ENCODE measurements at places on chromosomes 2 and 18.
A peak's percentile ranks its signal among the peaks of the same experiment; 100 is the strongest.

DNA sequence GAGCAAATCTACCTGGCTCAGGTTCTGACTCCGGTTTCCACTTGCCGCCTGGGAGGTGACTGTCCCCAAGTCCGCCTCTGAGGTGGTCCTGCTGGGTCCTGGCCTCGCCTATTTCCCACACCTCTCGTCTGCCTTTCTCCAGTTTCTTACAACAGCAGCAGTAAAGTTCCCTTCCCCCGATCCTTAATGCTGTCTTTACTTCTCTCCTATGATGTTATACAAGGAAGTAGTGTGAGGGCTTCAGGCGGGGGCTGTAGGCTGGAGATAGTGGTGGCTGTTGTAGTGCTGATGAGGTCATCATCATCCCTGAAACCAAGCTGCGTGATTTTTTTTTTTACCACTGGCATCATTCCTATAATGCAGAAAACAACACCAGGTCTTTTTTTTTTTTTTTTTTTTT, 18.9 kb downstream of the TGIF1 start:
- DNase-seq: no peak

GRCh38 chr2:212777020-212777491, 238.5 kb upstream of the ERBB4 start:
- no peak for DNase-seq

DNA sequence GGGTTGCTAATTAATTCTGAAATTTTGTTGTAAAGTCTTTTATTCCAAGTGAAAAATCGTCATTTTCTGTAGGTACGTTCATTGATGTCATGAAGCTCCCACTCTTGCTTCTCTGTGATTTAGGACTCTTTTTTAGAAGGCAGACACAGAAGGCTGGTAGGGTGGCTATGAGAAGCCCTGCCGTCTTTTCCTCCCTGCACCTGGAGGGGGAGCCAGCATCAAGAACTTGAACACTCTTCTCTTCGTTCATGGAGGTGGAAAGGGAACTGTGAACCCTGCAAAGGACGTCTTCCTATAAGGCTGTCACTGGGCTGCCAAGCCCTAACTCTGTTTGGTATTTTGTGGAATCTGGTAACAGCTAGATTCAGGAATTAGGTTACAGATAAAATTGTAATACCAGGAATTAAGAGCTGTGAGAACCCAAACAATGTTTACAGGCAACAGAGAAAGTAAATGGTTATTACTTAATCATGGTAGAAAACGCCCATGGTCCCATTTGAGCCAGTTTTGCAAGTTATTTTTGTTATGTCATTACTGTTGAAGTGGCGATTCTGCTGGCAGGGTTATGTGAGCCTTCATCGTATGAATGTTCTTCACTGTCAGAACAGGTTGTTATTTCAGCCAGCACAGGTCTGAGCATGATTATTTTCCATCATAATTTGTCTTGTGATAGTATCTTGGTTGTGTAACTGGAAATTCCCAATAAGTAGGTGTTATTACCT, 112.2 kb downstream of the OSBPL6 start:
- no peak for DNase-seq

DNA sequence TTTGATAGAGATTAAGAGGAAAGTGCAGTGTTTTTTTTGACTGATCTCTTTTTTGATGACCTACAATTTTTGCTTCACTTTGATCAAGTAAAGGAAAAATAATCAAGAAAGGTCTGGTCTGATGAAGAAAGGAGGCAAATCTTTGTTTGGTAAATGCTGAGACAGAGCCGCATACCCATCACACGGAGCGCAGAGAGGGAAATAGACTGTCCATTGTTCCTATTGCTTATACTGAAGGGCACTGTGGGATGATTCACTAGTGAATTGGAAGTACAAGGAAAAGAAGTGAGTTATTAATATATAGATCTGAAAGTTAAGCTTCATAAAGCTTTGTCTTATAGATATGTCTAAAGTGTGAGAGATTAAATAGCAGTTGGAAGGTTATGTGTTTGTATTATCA, 455.1 kb downstream of the PLCL1 start:
- no peak for DNase-seq

DNA sequence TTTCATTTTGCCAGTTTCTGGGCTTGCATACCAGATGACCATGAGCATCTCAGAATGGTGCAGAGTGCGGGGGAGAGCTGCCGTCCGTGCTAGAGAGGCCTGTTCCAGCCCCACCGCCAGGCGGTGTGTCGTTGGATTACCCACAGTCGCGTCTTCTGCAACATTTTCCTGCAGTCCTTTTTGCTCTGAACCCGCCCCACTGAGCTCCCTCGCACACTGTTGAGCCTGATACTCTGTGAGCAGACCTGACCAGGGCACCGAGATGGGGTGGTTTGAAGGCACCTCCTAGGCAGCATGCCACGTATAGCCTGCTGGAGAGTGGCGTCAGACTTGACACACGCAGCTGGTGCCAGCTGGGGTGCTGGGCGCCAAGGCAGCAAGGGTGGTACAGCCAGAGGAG, 18.1 kb downstream of the PPP1R7 start:
- DNase-seq: no peak

DNA sequence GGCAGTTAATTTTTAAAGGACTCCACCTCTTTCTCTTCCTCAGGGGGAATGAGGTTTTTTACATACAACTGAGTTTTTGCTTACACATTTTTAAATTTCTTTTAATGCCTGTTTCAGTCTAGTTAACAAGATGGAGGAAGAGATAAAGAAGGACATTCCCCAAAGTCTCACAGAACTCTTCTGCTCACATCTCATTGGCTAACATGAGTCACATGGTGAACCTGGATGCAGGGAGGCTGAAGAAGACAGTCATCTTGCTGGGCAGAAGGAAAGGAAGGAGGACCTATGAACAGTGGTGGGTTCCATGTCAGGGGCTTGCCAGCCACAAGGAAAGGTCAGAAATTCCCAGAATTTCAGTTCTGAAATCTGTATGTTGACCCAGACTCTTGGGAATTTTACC, 10.4 kb upstream of the ST8SIA5 start:
- DNase-seq: no peak

DNA sequence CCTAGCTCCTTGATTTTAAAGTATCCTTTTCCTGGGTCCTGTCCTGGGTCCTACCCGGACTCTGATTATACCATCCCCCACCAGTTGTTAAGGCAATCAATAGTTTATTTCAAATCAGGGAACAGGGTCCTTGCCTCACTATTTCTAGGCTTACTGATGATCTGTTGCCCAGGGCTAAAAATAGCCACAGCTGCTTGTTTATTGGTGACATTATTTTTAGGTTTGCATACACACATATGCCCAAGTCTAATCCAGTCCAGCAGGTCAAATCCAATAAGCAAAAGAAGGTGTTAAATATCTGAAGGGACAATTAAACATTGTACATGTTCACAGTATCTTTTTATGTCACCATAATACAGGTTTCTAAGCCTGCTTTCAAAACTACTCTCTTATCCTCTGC, 66.0 kb downstream of the RAB10 start:
- DNase-seq: no peak

GRCh38 chr2:186772579-186772978, 76.4 kb downstream of the ZSWIM2 start:
- no peak for DNase-seq

DNA sequence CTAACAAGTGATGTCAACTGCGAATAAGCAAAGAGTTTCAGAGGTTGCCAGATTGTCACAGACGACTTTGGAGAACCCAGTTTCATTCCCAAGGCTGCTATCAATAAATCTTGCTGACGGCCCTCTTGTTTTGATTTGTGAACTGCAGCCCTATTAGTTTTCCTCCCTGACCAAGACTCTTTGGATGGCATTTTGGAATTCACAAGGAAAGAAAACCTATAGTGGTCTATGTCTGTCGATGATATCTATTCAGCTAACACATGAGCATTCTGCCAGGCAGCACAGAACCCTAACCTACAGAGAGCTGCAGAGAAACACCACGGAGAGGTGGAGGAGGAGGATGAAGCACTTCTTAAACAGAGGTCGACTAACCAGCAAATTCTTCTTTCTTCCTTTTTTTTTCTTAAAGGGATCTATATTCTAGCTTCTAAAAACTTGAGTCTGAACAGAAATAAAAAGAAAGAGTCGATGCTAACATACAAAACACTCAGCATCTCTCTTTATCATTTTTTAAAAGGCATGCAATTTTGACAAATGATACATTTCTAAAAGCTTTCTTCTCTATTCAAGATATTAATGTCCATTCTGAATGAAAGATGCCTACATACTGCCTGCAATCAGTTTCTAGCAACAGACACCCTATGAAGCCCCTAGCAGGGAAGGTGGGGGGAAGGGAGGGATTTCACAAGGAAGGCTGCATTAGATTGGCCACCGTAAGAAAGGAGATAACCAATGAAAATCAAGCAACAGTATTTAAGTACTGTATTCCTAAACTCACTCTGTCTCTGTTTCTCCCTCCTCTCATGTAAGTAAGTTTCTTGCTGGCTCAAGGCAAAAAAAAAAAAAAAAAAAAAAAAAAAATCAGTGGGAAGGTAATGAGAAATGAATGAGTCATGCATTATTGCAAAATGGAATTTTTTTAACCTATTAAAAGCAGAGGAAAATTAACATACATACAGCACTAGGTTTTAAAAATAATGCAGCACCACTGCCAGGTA, 83.0 kb upstream of the CHRNA1 start:
- DNase-seq: no peak

GRCh38 chr2:120722568-120723421, 12.9 kb upstream of the GLI2 start:
- peak; percentile 55 for DNase-seq

DNA sequence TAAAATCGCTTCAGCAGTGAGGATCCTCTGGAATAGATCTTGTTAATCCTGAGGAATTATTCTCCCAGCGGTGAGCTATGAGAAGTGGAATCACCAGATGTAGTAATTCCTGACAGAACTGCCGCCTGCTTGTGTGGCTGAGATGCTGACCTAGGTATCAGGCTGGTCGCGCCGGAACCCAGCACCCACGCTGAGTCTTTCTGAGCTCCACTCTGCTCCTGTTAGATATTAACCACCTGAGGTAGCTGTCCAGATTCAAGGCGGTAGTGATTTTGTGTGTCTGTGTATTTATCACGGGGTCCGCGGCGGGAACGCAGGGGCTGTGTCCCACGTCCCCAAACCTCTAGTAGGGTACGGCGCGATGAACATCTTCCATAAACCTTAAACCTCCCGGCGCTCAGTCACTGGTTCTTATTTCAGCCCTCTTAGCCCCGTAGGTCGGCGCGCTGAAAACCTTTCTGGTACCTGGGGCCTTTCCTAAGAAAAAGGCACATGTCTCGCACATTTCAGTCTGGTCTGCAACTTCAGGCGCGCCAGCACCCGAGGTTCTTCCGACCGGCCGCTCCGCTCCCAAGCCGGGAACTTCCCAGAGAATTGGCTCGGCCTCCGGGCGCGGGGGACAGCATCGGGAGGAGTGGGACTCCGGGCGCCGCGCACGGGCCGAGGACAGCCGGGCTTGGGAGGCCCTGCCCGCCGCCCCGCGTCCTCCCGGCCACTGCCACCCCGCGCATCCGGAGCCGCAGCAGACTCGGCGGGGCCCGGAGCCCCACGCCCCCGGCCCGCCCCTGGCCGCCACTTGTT, 542 bp upstream of the CNNM3 start:
- DNase-seq: no peak

- DNase-seq: no peak
Measured at GRCh38 chr18:63319383-63320122, at the start of gene BCL2. BCL2 (minus strand) TSS chr18:63319769.

- DNase-seq: no peak
Measured at GRCh38 chr2:172376505-172377125, 50.8 kb upstream of the ITGA6 start.

- DNase-seq: no peak
Measured at GRCh38 chr2:11203480-11203879, 48.2 kb downstream of the SLC66A3 start.

GRCh38 chr2:43194121-43194869, 32.1 kb downstream of the ZFP36L2 start:
- no peak for DNase-seq

DNA sequence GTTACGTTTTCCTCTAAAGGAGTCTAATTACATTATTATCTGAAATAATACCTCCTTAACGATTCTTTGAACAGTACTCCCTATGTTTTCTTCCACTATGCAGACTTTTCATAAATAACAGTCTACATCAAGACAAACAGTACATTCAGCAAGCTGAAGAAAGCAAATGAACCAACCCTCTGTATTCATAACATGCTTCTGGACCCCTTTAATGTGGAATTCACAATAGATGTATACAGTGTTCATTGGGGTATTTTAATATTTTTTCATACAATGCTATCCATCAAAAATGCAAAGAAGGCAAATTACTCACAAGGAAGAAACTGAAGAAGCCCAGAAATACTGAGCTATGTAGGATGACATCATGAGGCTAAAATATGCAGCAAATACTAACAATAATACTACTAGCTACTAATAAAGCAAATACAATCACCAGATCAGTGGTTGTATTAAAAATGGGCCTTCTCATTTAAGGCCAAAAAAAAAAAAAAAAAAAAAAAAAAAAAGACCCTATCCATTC, 408.6 kb downstream of the MTX2 start:
- no peak for DNase-seq

GRCh38 chr18:49376046-49376445, 84.4 kb downstream of the DYM start:
- DNase-seq: no peak

DNA sequence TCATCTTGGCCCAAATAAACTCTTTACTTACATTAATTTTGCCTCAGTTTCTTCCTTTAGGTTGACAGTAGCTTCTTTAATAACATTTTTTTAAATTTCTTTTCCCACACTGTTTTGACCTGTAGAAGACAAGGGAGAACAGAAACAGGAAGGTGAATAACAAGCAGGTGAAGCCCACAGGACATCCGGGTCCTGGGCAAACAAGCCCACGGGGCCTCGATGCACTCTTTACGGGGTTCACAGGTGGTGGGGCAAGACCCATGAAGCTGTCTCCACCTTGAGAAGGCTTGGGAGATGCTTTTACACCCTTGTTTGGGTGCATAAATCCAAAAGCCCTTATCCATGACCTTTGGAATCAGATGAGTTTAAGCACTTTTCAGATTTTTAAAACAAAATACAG, 301.0 kb upstream of the MGAT5 start:
- DNase-seq: no peak

- DNase-seq: no peak
Measured at GRCh38 chr2:96962567-96963203, 23.7 kb downstream of the FAM178B start.

- no peak for DNase-seq
Measured at GRCh38 chr2:172389685-172390339, 37.6 kb upstream of the ITGA6 start.

- no peak for DNase-seq
Measured at GRCh38 chr2:79776461-79776860, 263.6 kb downstream of the CTNNA2 start.

GRCh38 chr2:236657215-236657614, 87.6 kb downstream of the ACKR3 start:
- no peak for DNase-seq

- DNase-seq: no peak
Measured at GRCh38 chr2:134290358-134290757, 36.5 kb downstream of the MGAT5 start.

DNA sequence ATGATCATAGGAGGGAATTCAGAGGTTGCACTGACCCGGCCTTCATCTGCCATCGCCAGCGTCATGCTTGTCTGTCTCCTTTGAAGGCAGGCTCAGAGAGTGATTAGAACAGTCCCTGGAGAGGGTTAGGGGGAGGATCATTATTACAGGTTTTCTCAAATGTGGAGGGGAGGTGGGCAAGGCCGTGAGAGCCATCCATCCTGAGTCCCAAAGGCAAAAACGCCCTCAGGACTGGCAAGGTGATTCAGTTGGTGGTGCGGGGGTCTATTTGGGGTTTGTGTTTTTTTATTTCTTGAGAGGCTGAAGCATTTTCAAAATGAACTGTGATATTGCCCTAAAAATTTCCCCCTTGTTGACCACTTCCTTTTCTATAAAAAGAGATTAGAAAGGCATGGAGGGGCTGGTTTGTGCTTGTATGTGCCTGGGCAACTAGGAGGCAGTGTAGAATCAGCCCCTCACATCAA, 39.3 kb upstream of the GYPC start:
- DNase-seq: no peak

- no peak for DNase-seq
Measured at GRCh38 chr18:77191071-77191751, 58.4 kb upstream of the GALR1 start.
